ACHN (cell line): ENCODE measurements at places on chromosomes 3 and 15.

GRCh38 chr3:160398820-160399124 is 253 bp downstream of the IFT80 start:
- DNase-seq: no peak

DNA sequence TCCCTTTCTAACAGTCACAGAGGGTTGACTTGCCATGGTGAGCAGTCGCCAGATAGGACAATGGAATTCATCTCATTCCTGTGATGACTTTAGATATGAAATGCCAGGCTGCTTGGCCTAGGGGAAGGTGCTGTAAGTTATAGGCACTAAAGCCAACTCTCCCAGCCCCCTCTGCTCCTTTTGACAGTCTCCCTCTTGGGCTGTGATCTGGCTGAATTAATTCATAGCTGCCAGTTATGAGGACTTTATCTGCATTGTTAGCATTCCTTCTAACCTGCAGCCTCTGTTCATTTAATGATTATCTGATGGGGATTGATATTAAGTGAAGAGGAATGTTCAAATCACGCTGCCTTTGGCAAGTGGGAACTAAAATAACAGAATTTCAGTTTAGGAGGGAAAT is 427.1 kb upstream of the RASGRP1 start:
- peak; percentile 94 for DNase-seq

GRCh38 chr3:39980058-39980457 is 170.6 kb downstream of the MYRIP start:
- DNase-seq: no peak

GRCh38 chr15:40693904-40694687 is 878 bp upstream of the RAD51 start:
- no peak for DNase-seq

DNA sequence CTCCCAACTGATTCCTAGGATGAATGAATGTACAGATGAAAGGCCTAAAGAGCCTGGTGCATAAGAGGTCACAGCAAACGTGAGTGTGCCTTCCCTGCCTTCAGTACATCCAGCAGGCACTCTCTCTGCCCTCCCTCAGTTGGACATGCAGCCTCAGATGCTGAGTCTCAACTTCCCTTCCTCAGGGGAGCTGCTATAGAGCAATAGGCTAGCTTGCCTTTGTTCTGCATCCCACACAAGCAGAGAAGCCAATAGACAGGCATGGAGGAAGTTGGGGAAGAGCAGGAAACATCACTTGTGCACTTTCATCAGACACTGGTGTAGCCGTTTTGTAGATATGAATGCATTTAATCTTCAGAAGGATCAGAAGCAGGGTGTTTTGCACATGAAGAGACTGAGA is 147.5 kb upstream of the THBS1 start:
- no peak for DNase-seq

DNA sequence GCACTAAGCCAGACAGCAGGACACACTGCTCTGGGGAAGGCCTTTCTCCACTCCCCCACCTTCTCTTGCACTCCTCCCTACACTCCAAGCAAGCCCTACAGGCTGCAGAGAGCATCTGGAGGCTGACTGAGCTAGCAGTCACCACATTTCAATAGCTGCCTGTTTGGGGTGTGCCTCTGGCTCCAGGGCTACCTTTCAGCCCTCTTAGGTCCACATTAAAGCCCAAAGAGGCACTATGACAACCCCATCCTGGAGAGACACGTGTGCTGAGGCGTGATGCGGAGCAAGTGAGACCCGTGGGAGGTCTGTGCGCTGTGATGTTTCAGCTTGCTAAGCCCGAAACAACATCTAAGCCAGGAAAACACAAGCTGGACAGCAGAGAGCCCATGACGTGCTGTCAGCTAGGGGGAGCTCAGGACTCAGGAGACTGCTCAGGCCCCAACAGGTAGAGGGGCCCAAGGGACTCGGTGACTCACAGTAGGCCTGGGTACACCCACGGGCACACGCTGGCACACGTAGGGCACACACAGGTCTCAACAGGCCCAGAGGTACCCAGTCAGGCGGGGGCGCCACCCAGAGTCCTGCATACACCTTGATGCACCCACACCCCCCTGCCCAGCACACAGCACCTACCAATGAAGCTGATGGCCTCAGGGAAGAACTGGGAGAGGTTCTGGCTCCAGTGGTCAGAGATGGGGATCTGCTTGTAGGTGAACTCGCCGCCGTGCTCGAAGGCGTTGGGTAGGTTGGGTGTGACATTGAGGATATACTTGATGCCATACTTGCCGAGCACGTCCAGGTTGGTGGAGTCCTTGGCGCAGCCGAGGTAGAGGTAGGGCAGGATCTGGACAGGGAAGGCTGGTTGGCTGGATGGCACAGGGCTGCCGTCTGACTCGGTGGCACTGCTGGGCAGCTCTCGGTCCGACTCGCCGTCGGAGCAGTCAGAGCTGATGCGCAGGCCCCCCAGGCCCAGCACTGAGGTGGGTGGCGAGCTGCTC is 2.8 kb downstream of the DUSP7 start:
- DNase-seq: peak; percentile 10
